ELR (cell line): ENCODE measurements at places on chromosomes 4 and X.
A peak's percentile ranks its signal among the peaks of the same experiment; 100 is the strongest.

DNA sequence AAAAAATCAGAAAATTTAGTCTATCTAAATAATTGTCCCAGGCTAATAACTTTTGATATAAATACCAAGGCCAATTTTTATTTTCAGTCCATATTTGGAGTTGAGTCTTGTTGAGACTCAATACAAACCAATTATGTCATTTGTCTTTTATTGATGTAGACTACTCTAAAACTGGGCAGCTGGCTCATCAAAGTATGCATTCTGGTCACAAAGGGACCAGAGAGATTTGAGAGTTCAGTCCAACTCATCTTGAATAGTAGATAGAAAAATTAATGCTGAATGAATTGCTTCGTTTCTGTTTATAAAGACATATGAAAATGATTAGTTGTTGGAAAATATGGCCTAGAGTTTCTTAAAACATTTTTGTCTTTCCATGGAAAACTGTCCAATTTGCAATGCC lies 412.5 kb upstream of the KLHL4 start:
- DNase-seq, result no peak

DNA sequence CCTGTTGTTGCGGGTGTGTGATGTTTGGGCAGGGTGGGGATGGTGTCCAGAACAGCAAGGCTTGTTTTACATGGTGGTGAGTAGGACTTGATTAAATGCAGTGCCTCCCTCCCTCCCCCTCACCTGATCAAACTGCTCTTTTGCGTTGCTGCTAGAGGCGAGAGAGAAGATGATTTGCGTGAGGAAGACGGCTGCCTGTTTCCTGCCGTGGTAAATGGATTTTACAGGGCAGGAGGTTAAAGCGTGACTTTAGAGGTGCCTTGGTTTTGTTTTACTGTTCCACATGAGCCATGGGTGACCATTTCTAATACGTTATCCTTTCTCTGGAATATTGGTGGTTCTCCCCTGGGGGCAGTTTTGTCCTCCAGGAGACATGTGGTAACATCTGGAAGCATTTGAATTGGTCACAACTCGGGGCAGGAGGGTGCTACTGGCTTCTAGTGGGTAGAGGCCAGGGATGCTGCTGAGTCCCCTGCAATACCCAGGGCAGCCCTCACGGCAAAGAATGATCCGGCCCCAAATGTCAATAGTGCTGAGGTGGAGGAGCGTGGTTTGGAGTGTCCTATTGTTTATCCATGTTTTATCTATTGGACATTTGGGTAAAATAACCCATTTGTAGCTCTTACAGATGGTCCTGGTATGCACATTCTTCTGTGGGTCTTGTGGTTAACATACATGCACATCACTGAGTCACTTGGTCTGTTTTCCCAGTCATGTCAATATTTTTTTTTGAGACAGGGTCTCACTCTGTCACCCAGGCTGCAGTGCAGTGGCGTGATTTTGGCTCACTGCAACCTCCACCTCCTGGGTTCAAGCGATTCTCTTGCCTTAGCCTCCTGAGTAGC lies 73.7 kb downstream of the SHROOM2 start:
- DNase-seq, result peak; percentile 69

DNA sequence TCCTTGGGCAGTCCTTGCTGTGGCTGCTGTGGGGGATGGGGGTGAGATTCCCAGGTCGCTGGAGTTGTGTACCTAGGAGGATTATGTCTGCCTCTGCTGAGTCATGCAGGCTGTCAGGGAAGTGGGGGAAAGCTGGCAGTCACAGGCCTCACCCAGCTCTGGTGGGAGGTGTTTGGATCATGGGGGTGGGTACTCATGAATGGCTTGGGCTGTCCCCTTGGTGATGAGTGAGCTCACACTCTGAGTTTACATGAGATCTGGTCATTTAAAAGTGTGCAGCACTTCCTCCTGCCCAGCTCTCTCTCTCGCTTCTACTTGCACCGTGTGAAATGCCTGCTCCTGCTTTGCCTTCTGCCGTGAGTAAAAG lies 24.6 kb upstream of the PDLIM3 start:
- DNase-seq, result peak; percentile 43

DNA sequence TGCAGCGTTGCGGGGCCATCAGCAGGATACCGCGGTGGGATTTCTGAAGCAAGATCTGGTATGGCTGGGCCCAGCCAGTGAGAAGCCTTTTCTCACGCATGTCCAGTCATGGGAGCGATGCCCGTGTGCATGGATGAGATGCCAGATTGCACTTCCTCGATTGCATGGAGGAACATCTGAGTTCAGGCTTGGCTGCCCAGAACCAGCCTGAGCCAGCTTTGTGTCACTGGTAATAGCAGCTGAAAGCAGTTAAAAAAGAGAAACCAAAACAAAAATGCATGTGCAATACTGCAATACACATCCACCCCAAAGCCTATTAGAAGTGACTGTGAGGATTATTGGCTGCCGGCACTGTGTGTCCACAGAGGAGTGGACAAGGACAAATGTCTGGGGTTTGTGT lies 59.3 kb downstream of the PSAPL1 start:
- no peak for DNase-seq

DNA sequence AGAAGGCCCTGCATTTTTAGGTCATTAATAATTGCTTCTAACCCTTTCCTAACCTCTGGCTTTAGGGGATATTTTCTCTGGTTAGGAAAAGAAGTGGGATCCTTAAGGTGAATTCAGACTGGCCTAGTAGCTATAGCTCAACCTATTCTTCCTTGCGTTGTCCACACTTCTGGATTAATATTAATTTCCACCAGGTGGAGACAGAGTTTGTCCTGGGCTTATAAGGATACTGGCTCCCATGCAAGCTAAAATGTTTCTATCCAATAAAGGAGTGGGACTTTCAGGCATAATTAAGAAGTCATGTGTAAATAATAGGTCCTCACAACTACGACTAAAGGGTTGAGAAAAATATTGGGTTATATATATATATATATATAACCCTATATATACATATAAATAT lies 860.0 kb upstream of the POU3F4 start:
- DNase-seq, result no peak

DNA sequence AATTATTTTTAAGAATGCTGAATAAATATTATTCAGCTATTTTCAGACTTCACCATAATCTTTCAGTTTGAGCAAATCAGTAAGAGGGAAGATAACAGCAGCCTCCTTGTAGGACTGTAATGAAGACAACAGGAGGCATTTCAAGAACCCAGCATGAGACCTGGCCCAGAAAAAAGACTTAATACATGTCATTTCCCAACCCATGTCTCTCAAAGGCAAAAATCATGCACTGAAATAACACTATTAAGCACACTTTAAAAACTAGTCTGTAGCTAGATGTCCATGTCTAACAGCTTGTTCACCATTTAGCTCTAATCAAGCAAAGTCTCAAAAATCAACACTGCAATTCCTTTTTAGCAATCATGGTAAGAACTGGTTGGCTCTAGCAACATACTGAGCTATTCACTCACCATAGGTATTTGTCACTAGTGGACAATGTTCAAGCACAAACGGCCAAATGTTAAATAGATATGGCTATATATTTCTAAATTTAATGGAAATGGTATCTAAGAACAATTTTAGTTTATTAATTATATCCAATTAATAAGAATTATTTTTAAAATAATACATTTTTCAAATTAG lies 109.9 kb downstream of the WDFY3 start:
- no peak for DNase-seq

DNA sequence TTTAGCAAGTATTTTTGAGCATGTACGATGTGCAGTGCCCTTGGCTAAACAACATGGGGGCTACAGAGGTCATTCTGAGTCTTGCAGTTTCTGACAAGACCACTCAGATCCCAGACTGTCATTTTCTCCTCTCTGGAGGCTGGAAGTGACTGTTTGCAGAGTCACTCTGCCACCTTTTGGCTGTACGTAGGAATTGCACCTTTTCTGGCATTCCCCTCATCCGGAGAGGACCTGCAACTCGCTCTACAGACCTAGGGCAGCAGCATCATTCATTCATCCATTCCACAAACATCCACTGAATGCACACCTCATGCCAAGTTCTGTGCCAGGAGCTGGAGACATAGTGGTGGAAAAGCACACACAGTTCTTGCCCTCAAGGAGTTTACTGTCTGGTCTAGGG lies 160.4 kb upstream of the GPR101 start:
- peak; percentile 10 for DNase-seq

DNA sequence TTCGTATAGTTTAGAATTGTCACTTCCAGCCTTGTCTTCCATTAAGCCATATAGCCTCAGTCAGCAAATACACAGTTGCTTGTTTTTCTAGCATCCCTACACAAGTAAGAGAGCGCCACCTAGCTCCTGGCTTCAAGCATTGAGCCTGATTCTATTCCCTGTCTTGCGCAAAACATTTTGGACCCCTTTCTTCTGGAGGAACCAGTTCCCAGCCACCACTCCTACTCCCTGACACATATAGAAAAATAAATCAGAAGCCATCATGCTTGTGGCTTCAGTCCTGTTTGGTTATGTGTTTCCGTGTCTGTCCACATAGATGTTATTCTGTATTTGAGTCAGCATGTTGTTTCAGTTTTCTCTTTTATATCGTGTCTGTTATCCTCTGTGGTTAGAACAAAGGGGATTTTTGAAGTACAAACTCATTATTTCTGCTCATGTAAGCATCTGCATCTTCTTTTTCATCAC lies 59.9 kb downstream of the GK start:
- DNase-seq, result peak; percentile 65

- DNase-seq, result peak; percentile 42
Measured at GRCh38 chr4:40423735-40424134, 88.6 kb downstream of the CHRNA9 start.

GRCh38 chr4:6355052-6355451 lies 85.4 kb downstream of the WFS1 start:
- no peak for DNase-seq

GRCh38 chr4:54726907-54727306 lies 69.2 kb downstream of the KIT start:
- DNase-seq, result no peak

DNA sequence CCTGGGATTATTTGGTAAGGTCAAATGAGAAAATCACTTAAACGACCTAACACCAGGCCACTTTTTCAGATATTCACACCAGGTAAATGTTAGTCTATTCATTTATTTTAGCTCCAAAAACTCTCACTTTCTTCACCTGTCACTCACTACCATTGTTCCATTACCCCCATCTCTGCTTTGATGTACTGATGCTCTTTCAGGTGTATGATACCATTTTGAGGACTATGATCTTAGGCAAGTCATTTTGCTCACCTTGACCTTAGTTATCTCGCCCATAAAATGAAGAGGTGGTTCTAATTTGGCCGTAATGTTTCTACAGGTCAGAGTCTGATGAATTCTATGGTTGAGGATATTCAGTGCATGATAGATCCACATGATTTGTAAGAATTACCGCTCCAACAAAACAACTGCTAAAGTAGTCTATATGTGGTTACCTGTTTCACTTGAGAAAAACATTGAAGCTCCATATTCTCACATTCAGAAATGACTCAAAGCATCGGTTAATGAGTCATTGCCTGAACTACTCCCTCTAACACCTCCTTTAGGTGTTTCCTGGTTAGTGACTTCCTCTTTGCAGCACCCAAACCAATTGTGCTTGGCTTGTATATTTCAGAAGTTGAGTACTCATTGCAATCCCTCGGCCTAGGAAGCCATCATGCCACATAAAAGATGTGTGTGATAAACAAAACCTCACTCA lies 4.5 kb downstream of the DTHD1 start:
- peak; percentile 63 for DNase-seq

DNA sequence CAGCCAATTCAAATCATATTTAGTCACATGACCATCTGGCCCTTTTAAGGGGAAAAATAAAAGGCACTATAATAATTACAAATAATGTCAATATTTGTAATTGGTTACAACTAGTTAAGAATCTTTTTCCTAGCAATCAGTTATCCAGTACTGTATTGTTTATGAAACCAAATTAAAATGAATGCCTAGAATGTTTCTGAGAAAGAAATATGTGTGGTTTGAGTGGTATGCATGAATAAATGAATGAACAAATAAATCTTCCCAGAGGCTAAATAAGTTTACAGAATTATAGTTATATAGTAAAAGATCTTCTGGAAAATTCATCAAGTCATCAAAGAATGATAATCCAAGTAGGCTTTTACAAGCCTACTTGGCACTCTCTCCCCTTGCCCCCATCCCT lies 55.8 kb upstream of the F8A3 start:
- no peak for DNase-seq

DNA sequence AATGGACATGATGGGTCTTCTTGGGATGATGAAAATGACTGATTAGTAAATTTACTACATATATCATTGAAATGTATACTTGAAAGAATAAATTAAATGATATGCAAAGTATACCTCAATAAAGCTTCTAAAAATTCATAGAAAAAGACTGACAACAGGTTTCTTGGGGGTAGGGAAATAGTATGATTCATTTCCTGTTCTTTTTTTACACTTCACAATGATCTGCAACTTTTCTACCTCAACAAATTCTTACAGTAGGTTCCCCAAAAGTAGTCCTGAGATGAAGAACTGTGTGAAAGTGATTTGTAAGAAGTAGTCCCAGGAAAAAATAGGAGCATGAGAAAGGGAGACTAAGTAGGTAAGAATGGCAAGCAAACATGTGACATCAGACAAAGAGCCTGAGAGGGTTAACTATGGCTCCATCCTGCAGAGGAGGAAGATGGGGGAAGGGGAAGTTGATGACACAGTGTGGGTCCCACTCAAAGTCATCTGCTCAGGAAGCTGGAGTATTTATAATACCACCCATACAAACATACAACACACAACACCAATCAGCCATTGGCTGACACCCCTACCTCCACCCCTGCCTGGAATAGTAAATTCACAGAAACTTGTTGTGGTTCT lies 73.9 kb downstream of the ARHGAP6 start:
- DNase-seq, result peak; percentile 32

DNA sequence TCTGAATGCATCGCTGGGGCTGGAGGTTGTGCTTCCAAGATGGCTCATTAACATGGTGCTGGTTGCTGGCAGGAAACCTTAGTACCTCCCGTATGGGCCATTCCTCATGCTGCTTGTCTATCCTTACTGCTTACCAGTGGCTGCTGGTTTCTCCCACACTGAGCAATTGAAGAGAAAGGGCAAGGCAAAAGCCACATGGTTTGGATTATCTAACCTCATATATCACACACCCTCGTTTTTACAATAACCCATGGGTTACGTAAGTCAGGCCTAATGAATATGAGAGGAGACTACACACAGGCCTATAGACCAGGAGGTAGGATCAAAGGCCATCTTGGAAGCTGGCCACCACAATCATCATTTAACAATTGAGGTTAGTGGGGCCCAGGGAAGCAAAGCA lies 141.8 kb upstream of the EDNRA start:
- no peak for DNase-seq

DNA sequence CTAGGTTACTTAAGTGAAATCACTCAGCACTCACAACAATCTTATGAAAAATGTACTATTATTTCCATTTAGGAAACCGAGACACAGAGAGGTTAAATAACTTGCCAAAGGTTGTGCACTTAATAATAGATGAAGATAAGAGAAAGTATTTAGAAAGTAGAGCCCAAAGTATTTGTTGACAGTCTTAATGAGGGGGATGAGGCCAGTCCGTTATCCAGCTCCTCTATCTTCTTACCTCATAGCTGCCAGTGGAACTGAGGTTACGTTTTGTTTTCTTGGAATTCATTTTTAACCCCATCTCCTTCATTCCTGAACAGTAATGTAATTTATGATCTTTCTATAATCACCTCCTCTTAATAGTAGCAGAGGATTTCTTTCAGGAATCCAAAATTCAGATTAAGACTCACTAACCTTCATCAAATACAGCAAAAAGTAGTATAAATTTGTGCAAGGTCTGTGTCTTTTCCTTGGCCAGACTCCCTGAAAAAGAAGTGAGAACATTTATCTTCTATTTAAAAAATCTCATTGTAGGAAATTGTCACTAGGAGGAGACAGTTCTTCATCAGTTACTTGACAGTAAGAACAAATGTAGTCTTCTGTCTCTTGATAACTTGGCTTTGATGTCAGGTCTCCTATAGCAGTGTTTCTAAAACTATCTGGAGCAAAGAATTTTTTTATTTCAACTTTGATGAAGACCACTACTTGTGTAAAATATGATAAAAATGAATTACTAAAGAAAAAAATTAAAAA lies 35.5 kb downstream of the F8 start:
- DNase-seq, result peak; percentile 6
